CD8-positive, alpha-beta memory T cell (primary cell): ENCODE measurements at places on chromosomes 4 and X. TPM values are rescaled to one million over a fixed set of nuclear protein-coding genes. Genes with fewer than 3 reads are reported as not detected.
A peak's percentile ranks its signal among the peaks of the same experiment; 100 is the strongest.

GRCh38 chr4:144701683-144702233, 55.8 kb downstream of the HHIP start:
- DNase-seq, result no peak
- H3K4me1 ChIP-seq, result no peaks in the 10 kb centered on the region

GRCh38 chr4:139826426-139826825, 160.8 kb downstream of the MGST2 start:
- H3K36me3 ChIP-seq, result no peaks in the 10 kb centered on the region
- DNase-seq, result no peak
- no peaks in the 10 kb centered on the region for H3K27me3 ChIP-seq
- H3K4me3 ChIP-seq, result no peak overlapping the region
- no peak overlapping the region for H3K27ac ChIP-seq

GRCh38 chr4:2258091-2259035, 3.5 kb downstream of the MXD4 start:
- no peak overlapping the region for H3K27ac ChIP-seq
- H3K27me3 ChIP-seq, result no peaks in the 10 kb centered on the region
- H3K4me1 ChIP-seq, result peaks cover 23% of the 10 kb centered on the region

DNA sequence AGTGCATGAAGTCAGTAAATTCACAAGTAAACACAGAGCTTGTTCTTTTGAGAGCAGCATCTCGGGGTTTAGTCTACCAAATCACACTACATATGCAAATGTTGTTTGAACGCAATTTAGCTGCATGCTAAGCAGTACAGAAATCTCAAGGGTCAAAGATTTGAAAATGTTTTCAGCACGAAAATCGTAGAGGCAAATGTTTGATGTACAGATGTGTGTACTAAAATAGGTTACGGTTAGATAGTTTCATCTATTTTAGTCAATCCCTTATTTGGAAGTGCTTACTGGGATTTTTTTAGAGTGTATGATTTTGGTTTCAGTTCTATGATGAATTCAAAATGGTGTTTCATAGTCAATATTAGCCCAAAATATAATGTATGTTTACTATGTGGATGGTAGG, 1928.2 kb upstream of the TENM3 start:
- H3K36me3 ChIP-seq, result no peaks in the 10 kb centered on the region
- no peak overlapping the region for H3K4me3 ChIP-seq
- no peaks in the 10 kb centered on the region for H3K27me3 ChIP-seq

GRCh38 chrX:24672701-24673190, 21.0 kb upstream of the POLA1 start:
- no peak overlapping the region for H3K27ac ChIP-seq
- no peaks in the 10 kb centered on the region for H3K36me3 ChIP-seq
- no peaks in the 10 kb centered on the region for H3K27me3 ChIP-seq
- H3K4me1 ChIP-seq, result no peaks in the 10 kb centered on the region

- no peaks in the 10 kb centered on the region for H3K36me3 ChIP-seq
- no peak for DNase-seq
- no peak overlapping the region for H3K27ac ChIP-seq
- no peaks in the 10 kb centered on the region for H3K4me1 ChIP-seq
These were observed 99.8 kb upstream of the GATB start for GRCh38 chr4:151860561-151861093.

DNA sequence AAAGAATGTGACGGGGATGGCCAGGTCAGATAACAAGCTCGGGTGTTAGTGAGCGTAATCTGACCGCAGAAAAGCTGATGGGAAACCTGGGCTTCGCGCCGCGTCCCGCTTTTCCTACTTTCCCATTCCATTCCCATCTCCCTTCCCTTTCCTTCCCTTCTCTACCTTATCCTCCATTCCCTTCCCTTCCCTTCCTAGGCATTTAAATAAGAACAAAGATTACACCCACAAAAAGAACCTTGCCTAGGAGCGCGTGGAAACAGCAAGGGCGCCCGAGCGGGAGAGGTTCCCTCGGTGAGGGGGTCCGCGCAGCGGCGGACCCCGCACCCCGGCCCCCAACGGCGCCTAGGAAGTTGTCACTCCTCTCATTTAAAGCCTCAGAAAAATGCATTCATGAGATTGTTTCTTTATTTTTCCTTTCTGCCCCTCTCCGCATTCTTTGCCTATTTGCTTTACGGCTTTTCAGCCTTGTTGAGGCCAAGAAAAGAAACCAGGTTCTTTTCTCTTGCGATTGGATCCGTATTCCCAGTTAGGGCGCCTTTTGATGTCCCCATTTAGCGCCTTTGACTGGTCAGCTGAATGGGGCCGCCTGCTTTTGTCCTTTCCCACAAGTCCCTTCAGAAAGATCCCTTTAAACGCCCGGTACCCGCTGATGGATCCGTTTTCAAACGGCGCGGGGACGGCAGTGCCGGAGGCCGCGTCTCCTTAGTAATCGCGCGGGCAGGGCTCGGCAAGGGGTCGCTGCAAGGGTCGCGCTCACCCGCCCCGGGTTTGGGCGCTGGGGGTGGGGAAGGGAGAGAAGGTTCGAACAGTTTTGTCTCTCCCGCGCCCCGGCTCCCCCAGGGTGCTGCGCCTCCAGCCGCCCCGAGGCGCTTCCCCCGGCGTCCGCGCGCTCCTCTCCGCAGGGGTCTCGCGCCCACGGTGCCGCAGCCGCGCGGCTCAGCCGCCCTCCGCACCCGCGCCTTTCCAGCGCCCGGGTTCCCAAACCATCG, 54.1 kb upstream of the TMEM33 start:
- H3K4me1 ChIP-seq, result peaks cover 5% of the 10 kb centered on the region
- no peaks in the 10 kb centered on the region for H3K36me3 ChIP-seq
- no peak overlapping the region for H3K4me3 ChIP-seq
- DNase-seq, result no peak
- H3K27me3 ChIP-seq, result peaks cover 24% of the 10 kb centered on the region
- no peak overlapping the region for H3K27ac ChIP-seq

DNA sequence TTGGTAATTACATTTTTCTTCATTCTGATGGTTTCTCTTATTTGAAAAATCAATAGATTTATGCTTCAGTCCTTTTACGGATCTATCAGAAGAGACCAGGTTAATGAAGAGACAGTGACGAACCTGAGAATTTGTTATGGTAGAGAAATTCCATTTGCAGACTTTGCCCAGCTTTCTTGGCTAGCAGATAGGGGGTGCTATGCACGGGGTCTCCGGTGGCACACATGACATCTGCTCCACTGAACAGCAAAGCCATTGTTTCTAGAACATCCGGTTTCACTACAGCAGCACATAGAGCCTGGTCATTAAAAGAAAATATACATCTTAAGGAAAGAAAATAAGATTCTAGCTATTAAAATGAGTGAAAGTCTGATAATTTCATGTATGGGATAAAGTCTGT, 85.1 kb downstream of the ARAP2 start:
- no peak for DNase-seq
- no peak overlapping the region for H3K27ac ChIP-seq
- no peaks in the 10 kb centered on the region for H3K4me1 ChIP-seq
- peaks cover 15% of the 10 kb centered on the region for H3K36me3 ChIP-seq
- H3K27me3 ChIP-seq, result no peaks in the 10 kb centered on the region

- peak within 1 kb of the TSS; percentile 94 for H3K27ac ChIP-seq
- H3K4me3 ChIP-seq, result peak within 1 kb of the TSS; percentile 88
- peaks cover 44% of the 10 kb centered on the region for H3K4me1 ChIP-seq
- H3K27me3 ChIP-seq, result no peaks in the 10 kb centered on the region
- H3K36me3 ChIP-seq, result no peaks in the 10 kb centered on the region
These were observed at the start of gene SLAIN2 for GRCh38 chr4:48340965-48341775. Gene SLAIN2 (plus strand): TSS chr4:48341529. CDS start chr4:48341740, 211 bp downstream.

DNA sequence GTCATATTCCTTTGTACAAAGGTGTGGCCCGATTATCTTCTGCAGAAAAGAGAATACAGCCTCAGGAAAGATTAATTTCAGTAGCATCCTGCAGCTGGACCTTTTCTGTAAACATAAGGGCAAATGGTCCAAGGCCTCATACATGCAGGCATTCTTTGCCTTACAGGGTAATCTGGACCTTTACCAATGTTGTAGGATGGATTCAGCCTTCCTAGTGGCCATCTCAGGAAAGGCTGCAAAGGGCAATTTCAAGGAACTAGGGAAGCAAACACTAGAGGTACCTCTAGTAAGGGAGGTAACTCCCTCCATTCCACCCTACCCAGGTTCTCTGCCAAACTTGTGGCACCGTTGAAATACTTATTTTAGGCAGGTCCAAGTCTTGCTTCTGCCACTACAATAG, 43.0 kb downstream of the UGT2B28 start:
- H3K36me3 ChIP-seq, result no peaks in the 10 kb centered on the region
- no peak overlapping the region for H3K4me3 ChIP-seq
- no peak overlapping the region for H3K27ac ChIP-seq
- DNase-seq, result no peak
- no peaks in the 10 kb centered on the region for H3K4me1 ChIP-seq

GRCh38 chrX:136453771-136454170, 34.0 kb upstream of the BRS3 start:
- H3K27ac ChIP-seq, result no peak overlapping the region
- DNase-seq, result no peak
- no peak overlapping the region for H3K4me3 ChIP-seq

DNA sequence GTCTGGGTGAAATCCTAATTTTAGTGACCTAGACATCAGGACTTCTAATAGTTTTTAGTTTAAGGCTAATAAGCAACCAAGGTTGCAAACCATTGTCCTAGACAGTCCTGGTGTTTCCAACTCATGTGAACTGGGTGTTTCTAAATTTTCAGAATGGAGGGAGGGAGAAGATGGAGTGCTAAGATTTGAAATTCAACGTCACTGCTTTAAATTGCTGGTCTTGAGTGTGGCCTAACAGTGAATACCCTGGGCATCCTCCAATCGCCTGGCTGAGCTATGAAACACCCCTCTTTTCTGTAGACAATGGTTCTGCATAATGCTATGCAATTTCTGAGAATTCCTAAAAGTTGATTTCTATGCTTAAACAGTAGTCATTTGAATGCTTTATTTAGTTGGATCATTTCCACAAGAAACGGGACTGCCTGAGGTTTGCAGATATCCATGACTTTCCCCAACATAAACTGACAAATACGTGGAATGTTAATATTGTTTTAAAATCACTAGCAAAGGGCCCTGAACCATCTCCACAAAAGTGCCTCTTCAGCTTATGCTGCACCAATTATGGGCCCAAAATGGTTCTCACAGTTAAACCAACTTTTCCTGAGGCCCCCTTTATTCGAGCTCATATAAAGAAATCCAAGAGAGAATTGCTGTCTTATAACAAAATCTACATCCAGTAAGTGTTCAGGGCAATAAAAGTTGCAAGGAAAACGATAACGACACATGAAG, 1.1 kb downstream of the FBXL5 start:
- no peaks in the 10 kb centered on the region for H3K27me3 ChIP-seq
- H3K36me3 ChIP-seq, result no peaks in the 10 kb centered on the region
- peak overlapping the region; percentile 52 for H3K4me3 ChIP-seq
- DNase-seq, result no peak
- peaks cover 56% of the 10 kb centered on the region for H3K4me1 ChIP-seq
- H3K27ac ChIP-seq, result peak overlapping the region; percentile 57

- no peak overlapping the region for H3K4me3 ChIP-seq
- H3K36me3 ChIP-seq, result no peaks in the 10 kb centered on the region
- no peak overlapping the region for H3K27ac ChIP-seq
- H3K27me3 ChIP-seq, result no peaks in the 10 kb centered on the region
- no peaks in the 10 kb centered on the region for H3K4me1 ChIP-seq
These were observed 14.2 kb downstream of the FTHL17 start for GRCh38 chrX:31057691-31058090.

- no peak for DNase-seq
- H3K36me3 ChIP-seq, result no peaks in the 10 kb centered on the region
- no peaks in the 10 kb centered on the region for H3K4me1 ChIP-seq
These were observed 9.8 kb upstream of the FRAS1 start for GRCh38 chr4:78047366-78047765.

DNA sequence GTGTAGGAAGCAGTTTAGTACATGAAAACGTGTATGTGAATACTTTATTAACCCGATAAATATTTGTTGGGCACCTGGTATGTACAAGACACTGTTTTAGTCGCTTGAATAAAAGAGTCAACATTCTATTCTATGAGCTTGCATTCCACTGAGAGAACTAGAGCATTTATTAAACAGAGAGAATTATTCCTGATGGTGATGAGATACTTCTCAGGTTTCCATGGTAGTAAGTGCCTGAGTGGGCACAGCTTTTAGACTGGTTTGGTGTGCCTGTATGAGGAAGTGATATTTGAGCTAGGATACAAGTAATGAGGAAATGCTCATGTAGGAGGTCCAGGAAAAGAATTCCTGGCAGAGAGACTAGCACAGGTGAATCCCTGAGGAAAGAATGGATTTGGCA, 94.2 kb downstream of the ATP10D start:
- no peaks in the 10 kb centered on the region for H3K36me3 ChIP-seq
- no peak for DNase-seq
- H3K27me3 ChIP-seq, result no peaks in the 10 kb centered on the region
- no peaks in the 10 kb centered on the region for H3K4me1 ChIP-seq

GRCh38 chrX:55005256-55005655, 5.1 kb downstream of the APEX2 start:
- DNase-seq, result no peak
- peaks cover 15% of the 10 kb centered on the region for H3K4me1 ChIP-seq
- no peaks in the 10 kb centered on the region for H3K27me3 ChIP-seq
- no peak overlapping the region for H3K4me3 ChIP-seq
- H3K36me3 ChIP-seq, result peaks cover 13% of the 10 kb centered on the region
- no peak overlapping the region for H3K27ac ChIP-seq

- DNase-seq, result no peak
- no peaks in the 10 kb centered on the region for H3K4me1 ChIP-seq
- no peaks in the 10 kb centered on the region for H3K27me3 ChIP-seq
- H3K36me3 ChIP-seq, result no peaks in the 10 kb centered on the region
- H3K27ac ChIP-seq, result no peak overlapping the region
These were observed 78.7 kb downstream of the PRKG2 start for GRCh38 chr4:81136161-81136905.

DNA sequence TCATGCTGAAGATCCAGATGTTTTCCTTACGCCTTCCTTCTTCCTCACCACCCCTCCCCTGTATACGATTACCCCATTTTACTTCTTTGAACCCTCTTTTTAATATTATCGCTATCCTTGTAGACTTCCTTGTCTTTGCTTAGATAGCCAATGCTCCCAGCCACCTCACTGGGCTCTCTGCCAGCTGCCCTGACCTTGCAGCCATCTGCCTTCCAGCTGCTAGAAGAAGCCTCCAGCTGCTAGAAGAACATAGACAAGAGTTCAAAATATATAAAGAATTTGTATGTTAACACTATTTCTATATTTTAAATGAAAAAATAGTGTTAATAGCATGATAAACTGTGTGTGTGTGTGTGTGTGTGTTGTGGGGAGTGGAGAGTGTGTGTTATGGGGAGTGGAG, 374.7 kb downstream of the ANKRD50 start:
- H3K36me3 ChIP-seq, result no peaks in the 10 kb centered on the region
- DNase-seq, result no peak
- H3K27ac ChIP-seq, result no peak overlapping the region
- no peaks in the 10 kb centered on the region for H3K27me3 ChIP-seq
- no peaks in the 10 kb centered on the region for H3K4me1 ChIP-seq

The SLC39A8 gene
- 84.2 TPM for total RNA-seq

The RIBC1 gene
- 1.2 TPM for total RNA-seq

The GUCY2F gene
- not detected for total RNA-seq

The CXCL9 gene
- 1.5 TPM for total RNA-seq

The GYPA gene
- not detected for total RNA-seq

The CXCR3 gene
- total RNA-seq, result 69.3 TPM
